ENCODE measurements at places on chromosomes 6 and 20.

- DNase-seq, result no peak
These were observed 137.0 kb downstream of the MTHFD1L start for GRCh38 chr6:151002491-151002935.

- no peak for DNase-seq
These were observed 41.9 kb upstream of the SIM1 start for GRCh38 chr6:100506651-100507050.

DNA sequence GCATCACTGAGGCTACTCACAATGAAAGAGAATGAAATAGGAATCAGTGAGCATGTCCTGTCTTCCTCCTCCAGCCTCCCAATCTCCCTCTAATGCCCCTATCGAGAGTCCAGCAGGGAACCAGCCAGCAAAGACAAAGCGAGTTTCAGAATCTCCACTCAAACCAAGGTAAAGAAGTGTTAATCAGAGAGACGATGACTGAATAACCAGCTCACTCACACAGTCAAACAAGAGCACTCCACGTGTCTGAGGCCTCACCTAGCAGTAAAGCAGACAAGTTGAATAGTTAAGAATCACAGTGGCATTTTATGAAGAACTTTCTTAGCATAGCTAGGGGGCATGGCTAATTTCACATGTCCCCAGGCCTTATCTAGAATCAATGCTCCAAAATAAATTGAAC, 3.3 kb upstream of the TREM1 start:
- no peak for DNase-seq

- DNase-seq, result no peak
These were observed 37.8 kb downstream of the ADGRF4 start for GRCh38 chr6:47736083-47736700.

DNA sequence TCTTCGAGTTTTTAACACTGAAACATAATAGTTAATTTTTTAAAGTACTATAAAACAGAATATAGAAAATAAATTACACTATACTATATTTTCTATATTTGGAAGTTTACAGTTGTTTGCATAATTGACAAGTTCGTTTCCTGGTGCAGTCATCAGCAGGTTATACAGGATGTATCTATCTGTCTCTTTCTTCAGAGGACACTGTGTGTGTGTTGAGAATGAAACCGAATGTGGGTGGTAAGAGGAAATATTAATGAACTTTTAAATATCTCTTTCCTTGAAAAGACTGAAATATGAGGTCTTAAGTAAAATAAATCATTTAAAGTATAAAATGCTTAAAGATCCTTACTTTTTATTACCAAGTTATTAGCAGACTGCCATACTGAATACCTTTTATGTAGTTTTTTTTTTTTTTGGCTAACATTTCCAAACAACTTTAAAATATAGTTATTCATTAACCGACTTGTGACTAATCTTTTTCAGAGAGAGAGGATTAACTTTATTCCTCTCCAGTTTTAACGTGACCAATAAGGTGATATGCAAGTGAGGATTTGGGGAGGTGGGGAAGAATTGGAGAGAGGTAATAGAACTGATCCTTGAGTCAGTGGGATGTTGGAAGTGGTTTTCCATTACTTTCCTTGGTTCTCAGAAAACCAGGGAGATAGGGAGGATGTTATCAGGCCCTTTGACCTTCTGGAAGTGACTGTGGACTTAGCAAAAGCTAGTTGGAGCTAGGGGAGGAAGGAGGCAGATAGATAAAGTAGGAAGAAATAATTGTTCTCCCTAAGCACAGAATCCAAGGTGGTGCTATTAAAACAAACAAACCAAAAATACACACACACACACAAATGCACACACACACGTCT, 380.0 kb upstream of the FLRT3 start:
- no peak for DNase-seq

Measured in stomach (tissue), 19 donors.